ENCODE measurements at places on chromosomes 3 and 15. TPM values are rescaled to one million over a fixed set of nuclear protein-coding genes. Genes with fewer than 3 reads are reported as not detected.

LXN gene
- 70.6 TPM for total RNA-seq

ERICH6 gene
- total RNA-seq, result 0.31 TPM

KLHL6 gene
- 46.1 TPM for total RNA-seq

PCOLCE2 gene
- total RNA-seq, result 1.8 TPM

TF gene
- total RNA-seq, result 3.9 TPM

CCDC54 gene
- not detected for total RNA-seq

DNA sequence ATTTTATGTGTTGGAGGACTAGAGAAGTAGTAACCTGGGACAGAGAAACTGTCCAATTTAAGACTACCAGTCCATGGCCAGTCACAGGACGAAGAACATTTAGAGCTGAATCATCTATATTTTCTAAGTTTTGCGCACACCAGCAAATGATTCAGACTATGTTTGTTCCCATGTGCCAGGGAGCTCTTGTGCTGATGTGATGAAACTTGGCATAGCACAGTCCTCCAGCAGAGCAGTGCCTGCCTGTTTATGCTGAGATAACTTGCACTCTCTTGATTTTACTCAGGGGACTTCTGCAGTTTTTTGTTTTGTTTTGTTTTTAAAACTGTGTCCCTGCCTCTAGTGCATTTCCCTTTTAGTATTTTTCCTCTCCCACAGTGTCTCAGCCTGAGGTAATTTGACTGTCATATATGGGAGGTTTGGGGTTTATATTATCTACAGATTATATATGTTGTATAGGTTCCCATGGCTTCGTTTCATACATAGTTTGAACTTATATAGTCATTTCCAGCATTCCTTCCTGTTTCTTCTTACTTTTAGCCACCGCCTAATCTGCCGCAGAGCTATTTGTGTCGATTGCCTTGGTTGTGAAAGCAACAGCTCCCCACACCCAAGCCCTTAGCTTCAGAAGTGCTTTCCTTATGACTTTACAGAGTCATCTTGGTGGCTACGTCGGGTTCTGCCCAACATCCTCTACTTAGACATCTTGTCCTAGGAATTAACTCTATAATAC is 45.5 kb downstream of the PPM1L start:
- DNase-seq, result no peak

GRCh38 chr15:78061963-78062427 is 15.5 kb downstream of the TBC1D2B start:
- no peak for DNase-seq

DNA sequence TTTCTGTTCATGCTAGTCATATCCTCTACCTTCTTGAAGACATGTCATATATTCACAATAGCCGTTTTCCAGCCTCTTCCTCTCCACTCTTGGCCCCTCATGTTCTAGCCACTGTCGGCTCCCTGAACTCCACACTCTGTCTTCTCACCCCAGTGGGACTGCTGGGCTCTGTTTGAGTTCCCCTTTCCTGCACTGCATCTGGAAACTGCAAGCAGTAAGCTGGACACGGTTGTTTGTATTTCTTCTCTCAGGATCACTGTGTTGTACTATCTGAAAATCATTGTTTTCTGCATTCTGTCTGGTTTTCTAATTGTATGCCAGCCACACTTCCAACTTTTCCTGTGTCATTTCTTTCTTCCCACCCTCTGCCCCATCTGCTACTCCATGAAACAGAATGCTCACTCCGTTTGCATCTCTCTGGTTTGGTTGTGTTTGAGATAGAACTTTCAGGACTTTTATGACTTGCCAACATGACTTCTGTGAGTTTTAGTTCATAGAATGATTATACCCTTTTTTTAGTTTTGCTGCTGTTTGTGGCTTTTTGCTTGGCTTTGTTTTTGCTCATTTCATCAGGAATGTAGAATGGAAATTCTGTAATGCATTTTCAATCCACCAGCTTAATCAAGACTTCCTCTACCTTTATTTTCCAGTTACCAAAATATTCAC is 192.3 kb downstream of the PLCL2 start:
- DNase-seq, result no peak

DNA sequence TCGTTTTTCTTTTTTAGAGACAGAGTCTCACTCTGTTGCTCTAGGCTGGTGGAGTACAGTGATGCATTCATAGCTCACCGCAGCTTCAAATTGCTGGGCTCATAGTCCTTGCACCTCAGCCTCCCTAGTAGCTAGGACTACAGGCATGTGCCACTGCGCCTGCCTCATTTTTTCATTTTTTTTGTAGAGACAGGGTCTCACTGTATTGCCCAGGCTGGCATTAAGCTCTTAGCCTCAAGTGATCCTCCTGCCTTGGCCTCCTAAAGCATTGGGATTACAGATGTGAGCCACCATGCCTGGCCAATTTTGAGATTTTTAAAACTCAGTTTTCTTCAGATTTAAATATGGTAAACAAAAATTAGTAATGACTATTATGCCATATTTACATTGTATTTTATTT is 29.0 kb downstream of the SKIL start:
- DNase-seq, result no peak

DNA sequence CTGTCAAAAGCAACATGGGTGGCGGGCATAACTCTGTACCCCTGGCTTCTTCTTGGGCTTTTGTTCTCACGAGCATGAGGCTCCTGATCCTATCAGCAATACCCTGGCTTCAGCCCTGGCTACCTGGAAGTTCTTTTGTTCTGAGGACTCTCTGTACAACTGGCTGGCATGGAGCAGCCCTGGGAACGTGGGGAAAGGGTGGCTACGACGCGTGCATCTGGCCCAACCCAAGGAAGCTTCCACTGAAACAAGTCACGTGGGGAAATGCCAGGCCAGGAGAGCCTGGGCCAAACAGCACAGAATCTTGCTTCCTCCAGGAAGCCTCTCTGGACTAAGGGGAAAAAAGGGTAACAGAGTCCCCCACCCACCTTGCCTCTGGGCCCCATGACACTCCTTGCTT is 22.7 kb upstream of the ATP2B2 start:
- no peak for DNase-seq

- no peak for DNase-seq
These were observed 14.4 kb downstream of the PDE8A start for GRCh38 chr15:84996055-84996454.

GRCh38 chr3:183427196-183427875 is 1.1 kb downstream of the MCF2L2 start:
- peak; percentile 11 for DNase-seq
